ENCODE measurements at places on chromosomes 5 and 9. TPM values are rescaled to one million over a fixed set of nuclear protein-coding genes. Genes with fewer than 3 reads are reported as not detected.
A peak's percentile ranks its signal among the peaks of the same experiment; 100 is the strongest.

DNA sequence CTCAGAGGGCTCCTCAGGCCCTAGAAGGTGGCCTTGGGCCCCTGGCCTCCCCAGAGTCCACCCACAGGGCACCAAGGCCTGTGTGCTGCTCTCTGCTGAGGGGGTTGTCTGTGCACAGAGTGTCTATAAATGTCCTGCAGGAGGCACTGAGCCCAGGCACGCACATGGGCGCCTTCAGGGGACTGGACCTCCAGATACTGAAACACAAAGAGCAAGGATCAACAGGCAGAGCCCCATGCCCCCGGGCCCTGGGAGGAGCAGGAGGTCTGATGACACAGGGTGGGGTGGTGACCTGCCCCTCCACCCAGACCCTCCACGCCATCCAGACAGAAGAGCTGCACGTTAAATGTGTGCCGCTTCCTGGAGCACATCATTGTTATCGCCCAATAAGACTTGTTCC lies 64.6 kb upstream of the SIMC1 start:
- H3K36me3 ChIP-seq, result no peaks in the 10 kb centered on the region
- H3K27ac ChIP-seq, result no peak overlapping the region
- no peak for DNase-seq
- H3K4me3 ChIP-seq, result no peak overlapping the region

- DNase-seq, result no peak
- peak overlapping the region; percentile 15 for H3K27ac ChIP-seq
- peaks cover 3% of the 10 kb centered on the region for H3K36me3 ChIP-seq
- no peak overlapping the region for H3K4me3 ChIP-seq
These were observed 11.9 kb downstream of the UHRF2 start for GRCh38 chr9:6424940-6425339.

DNA sequence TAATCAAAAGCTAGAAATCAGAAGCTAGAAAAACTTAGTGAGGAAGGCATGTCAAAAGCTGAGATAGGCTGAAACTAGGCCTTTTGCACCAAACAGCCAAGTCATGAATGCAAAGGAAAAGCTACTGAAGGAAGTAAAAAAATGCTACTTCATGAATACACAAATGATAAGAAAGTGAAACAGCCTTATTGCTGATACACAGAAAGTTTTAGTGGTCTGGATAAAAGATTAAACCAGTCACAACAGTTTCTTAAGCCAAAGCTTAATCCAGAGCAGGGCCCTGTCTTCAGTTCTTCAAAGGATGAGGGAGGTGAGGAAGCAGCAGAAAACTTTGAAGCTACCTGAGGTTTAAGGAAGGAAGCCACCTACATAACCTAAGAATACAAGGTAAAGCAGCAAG lies 102.5 kb upstream of the SH3GL2 start:
- no peaks in the 10 kb centered on the region for H3K27me3 ChIP-seq
- H3K4me1 ChIP-seq, result no peaks in the 10 kb centered on the region
- no peak for DNase-seq
- H3K27ac ChIP-seq, result no peak overlapping the region
- no peak overlapping the region for H3K4me3 ChIP-seq
- H3K36me3 ChIP-seq, result peaks cover 7% of the 10 kb centered on the region

DNA sequence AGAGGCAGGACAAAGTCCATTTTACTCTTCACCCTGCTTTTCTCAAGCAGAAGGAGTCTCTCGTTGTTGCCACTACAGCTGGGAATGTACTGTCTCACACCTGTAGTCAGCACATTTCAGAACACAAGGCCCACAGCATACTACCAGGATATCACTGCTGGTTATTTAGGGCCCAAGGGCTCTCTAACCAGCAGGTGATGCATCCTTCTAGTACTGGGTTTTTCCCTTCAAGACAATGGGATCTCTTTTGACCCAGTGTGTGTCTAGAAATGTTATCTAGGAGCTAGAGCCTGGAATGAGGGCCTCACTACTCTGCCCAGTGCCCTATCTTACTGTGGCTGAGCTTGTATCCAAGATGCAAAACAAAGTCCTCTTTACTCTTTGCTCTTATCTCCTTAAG lies 235.1 kb upstream of the PRR16 start:
- H3K36me3 ChIP-seq, result no peaks in the 10 kb centered on the region
- no peak overlapping the region for H3K4me3 ChIP-seq
- H3K27me3 ChIP-seq, result no peaks in the 10 kb centered on the region
- no peak for DNase-seq

DNA sequence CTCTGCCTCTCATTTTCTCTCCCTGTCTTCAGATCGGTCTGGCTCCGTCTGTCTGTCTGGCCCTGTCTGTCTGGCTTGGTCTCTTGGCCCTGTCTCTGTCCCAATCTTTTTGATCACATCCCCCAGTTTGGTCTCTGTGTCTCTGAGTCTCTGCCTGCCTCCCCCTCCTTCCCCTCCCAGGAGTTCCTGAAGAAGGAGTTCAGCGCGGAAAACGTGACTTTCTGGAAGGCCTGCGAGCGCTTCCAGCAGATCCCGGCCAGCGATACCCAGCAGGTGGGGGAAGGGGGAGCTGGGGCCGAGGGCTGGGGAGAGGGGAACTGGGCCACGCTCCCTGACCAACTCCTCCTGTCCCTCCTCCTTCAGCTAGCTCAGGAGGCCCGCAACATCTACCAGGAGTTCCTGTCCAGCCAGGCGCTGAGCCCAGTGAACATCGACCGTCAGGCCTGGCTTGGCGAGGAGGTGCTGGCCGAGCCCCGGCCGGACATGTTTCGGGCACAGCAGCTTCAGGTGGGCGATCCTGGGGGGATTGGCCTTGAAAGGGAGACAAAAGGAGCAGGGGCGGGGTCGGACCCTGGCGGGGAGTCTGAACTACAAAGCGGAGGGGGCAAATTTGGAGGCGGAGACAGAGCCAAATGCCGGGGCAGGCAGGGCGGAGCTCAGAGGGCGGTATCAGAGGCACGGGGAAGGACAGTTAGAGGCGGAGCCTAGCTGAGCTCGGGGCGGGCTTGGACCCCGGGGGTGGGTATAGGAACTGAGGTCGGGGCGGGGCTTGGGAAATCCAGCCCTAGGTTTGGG lies 9.0 kb downstream of the RGS14 start:
- peaks cover 26% of the 10 kb centered on the region for H3K4me1 ChIP-seq
- H3K4me3 ChIP-seq, result peak overlapping the region; percentile 92
- peak overlapping the region; percentile 95 for H3K27ac ChIP-seq
- no peaks in the 10 kb centered on the region for H3K36me3 ChIP-seq

- H3K4me3 ChIP-seq, result no peak overlapping the region
- H3K27ac ChIP-seq, result no peak overlapping the region
- DNase-seq, result no peak
- H3K4me1 ChIP-seq, result no peaks in the 10 kb centered on the region
- H3K36me3 ChIP-seq, result no peaks in the 10 kb centered on the region
- no peaks in the 10 kb centered on the region for H3K27me3 ChIP-seq
These were observed 142.1 kb downstream of the LIFR start for GRCh38 chr5:38414348-38414747.

DNA sequence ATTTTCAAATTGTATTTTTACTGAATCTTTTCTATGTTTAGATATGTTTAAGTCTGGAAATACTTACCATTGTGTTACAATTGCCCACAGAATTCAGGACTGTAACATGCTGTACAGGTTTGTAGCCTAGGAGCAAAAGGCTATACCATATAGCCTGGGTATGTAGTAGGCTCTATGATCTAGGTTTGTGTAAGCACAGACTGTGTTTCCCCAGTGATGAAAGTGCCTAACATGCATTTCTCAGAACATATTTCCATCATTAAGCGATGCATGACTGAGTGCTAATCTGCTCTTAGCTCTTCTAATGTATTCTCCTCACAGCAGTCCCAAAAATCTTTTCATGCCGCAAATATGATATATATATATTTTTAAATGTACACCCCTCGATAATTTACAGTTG lies 166.7 kb upstream of the PPP2R2B start:
- no peaks in the 10 kb centered on the region for H3K4me1 ChIP-seq
- H3K36me3 ChIP-seq, result no peaks in the 10 kb centered on the region
- no peak overlapping the region for H3K4me3 ChIP-seq
- no peaks in the 10 kb centered on the region for H3K27me3 ChIP-seq
- H3K27ac ChIP-seq, result no peak overlapping the region

The PITX1 gene
- not detected for total RNA-seq

DNA sequence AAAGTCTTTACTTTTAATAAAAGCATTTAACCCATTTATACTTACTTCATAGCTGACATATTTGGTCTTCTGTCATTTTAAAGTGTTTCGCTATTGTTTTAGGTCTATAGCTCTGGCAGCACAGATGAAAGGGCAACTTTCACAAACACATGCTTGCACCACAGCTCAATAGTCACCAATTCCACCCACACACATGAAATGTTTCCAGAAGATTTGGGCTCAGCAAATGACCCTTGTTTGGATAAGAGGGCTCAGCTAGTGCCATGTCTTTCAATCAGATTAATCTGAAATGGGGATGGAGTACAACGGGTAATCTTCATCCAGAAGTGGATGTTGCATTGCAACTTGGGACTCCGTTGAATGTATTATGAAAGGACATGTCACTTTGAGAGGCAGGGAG lies 176.0 kb downstream of the FGF18 start:
- H3K27ac ChIP-seq, result no peak overlapping the region
- H3K4me1 ChIP-seq, result no peaks in the 10 kb centered on the region
- no peaks in the 10 kb centered on the region for H3K36me3 ChIP-seq
- DNase-seq, result no peak
- H3K27me3 ChIP-seq, result no peaks in the 10 kb centered on the region
- no peak overlapping the region for H3K4me3 ChIP-seq

The CCNJL gene
- total RNA-seq, result 29.7 TPM

Data from neural crest cell (in vitro differentiated cells).